ENCODE measurements at places on chromosomes 5 and 9. TPM values are rescaled to one million over a fixed set of nuclear protein-coding genes. Genes with fewer than 3 reads are reported as not detected.
A peak's percentile ranks its signal among the peaks of the same experiment; 100 is the strongest.

The BTNL8 gene
- 0.30 TPM for total RNA-seq

The DPYSL3 gene
- total RNA-seq: 344 TPM

The ZNF879 gene
- total RNA-seq: 5.7 TPM

The NR2F1-AS1 gene
- total RNA-seq: 7.6 TPM

- H3K27me3 ChIP-seq: no peaks in the 10 kb centered on the region
- H3K4me1 ChIP-seq: peaks cover 4% of the 10 kb centered on the region
- DNase-seq: peak; percentile 56
- H3K36me3 ChIP-seq: no peaks in the 10 kb centered on the region
- no peak overlapping the region for H3K27ac ChIP-seq
Measured at GRCh38 chr5:56673171-56673570, 142.2 kb upstream of the MAP3K1 start.

DNA sequence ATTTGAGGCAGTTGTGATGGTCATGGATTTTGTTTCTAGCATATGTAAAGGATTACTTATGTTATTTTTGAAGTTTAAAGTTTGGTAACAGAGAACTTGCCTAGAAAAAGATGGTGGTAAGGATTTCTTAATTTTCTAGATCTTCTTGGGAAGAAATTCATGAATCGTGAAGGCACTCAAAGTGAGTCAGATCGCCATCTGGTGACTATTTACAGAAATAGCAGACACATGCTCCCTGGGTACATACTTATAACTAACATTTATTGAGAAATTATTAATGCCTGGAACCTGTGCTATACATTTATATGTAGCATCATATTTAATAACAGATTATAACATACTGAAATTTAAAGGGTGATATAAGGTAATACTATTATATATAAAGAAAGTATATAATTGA, 299.7 kb downstream of the IZUMO3 start:
- no peaks in the 10 kb centered on the region for H3K4me1 ChIP-seq
- no peaks in the 10 kb centered on the region for H3K36me3 ChIP-seq
- no peak overlapping the region for H3K27ac ChIP-seq

DNA sequence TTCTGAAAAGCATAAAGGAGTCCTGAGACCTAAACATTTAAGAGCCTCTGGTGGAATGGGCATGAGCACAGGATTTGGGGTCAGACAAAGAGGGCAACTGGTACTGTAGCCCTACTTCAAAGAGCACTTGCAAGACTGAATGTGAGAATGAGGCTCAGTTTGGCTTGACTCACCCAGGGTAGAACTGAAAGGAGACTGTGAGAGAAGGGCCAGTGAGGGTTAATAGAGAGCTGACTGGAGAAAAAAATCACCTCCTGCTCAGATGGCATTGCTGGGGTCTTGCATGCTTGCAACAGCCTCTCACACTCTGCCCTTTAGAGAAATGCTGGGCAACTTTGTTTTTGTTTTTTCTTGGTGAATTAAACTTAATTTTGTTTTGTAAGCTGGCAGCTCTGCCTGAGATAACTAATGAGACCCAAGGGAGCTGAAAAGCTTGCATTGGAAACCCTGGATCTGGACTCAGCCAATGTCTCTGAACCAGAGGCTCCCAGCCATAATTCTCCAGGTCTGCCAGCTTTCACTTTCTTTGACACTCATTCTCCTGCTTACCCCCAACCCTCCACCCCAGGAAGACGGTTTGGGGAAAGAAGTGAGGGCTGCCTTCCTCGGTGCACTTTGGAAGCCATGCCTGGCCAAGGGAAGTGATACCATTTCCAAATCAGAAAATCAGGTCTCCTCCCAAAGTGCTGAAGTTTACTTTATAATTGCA, 161.1 kb upstream of the PANK3 start:
- H3K27me3 ChIP-seq: no peaks in the 10 kb centered on the region
- no peaks in the 10 kb centered on the region for H3K36me3 ChIP-seq
- H3K4me1 ChIP-seq: no peaks in the 10 kb centered on the region
- H3K27ac ChIP-seq: no peak overlapping the region
- DNase-seq: no peak

- no peaks in the 10 kb centered on the region for H3K36me3 ChIP-seq
- H3K4me3 ChIP-seq: no peak overlapping the region
- H3K27me3 ChIP-seq: no peaks in the 10 kb centered on the region
- DNase-seq: no peak
- no peak overlapping the region for H3K27ac ChIP-seq
Measured at GRCh38 chr5:63323926-63324325, 638.3 kb downstream of the HTR1A start.

- no peak for DNase-seq
- no peak overlapping the region for H3K27ac ChIP-seq
- no peak overlapping the region for H3K4me3 ChIP-seq
- H3K36me3 ChIP-seq: no peaks in the 10 kb centered on the region
Measured at GRCh38 chr5:161378701-161379100, 167.8 kb downstream of the GABRB2 start.

DNA sequence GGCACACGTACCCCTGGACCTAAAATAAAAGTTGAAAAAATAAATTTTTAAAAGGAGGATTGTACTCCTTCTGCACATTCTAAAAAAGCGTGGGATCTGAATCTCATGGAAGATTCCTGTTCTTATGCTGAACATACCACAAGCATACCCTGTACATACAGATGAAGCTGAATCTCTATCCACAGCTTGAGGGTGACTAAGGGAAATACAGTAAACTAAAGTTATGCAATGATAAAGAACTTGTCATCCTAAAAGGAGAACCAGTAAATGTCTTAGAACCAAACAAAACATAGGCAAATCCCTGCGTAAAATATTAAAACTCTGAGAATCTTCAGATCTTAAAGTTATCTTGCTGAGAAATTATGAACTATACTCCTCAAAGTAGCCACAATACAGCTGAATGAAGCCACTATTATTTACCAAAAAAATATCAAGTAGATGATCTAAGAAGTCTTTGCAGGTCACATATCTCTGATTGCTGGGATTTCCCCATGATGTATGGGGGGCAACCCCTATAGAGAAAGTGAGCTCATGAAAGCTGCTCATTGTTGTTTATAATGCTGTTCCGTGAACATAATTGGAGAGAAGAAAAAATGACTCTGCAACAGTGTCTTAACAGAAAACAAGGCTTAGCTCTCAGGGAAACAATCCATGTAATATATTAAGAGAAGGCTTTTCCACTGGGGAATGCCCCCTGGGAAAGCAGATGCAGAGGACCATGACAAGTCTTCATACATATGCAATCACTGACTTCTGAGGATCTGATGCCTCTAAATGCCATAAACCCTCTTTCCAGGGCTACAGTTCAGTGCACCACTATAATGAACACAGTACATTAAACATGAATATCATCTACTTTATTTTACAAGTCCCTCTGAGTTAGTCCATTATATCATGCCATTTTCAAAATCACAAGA, 210.1 kb downstream of the EPB41L4A start:
- no peaks in the 10 kb centered on the region for H3K27me3 ChIP-seq
- no peaks in the 10 kb centered on the region for H3K4me1 ChIP-seq
- no peak overlapping the region for H3K4me3 ChIP-seq

DNA sequence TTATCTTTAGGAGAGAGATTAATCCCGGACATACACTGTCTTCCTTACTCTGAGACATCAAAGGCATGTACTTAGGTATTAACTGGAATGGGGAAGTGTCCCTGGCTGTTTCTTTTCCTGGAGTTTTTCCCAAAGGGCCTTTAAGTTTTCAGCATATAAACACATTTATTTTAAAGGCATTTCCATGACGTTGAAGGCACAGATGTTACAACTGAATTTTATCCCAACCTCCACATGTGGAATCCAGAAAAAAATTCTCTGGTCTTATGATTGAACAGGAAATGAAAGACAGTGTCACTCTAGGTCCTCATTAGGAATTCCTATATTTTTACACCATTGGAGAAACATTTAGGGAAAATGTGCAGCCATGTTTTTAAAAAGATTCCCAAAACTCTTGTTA, 41.6 kb upstream of the SHOC1 start:
- no peaks in the 10 kb centered on the region for H3K4me1 ChIP-seq
- no peaks in the 10 kb centered on the region for H3K27me3 ChIP-seq
- H3K4me3 ChIP-seq: no peak overlapping the region

DNA sequence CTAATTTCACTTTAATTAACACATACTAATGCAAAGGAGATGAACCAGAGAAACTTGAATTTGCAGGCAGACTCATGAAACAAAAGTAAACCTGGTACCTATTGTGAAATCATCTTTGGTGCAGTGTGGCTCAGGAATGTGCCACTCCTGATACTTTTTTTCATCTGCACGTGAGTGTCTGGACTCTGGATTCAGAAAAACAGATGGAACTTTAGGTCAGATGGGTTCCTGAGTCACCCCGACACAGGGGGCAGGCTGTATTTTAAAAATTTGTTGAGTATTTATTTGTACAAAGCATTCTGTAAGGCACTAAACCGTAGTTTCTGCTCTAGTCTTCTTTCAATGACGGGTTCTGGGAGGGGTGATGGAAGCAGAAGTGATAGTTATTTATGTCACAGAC, 52.2 kb upstream of the TUT7 start:
- H3K4me3 ChIP-seq: no peak overlapping the region
- DNase-seq: no peak
- H3K36me3 ChIP-seq: no peaks in the 10 kb centered on the region
- H3K27me3 ChIP-seq: no peaks in the 10 kb centered on the region

GRCh38 chr5:88671505-88672499, 211.2 kb downstream of the MEF2C start:
- H3K36me3 ChIP-seq: no peaks in the 10 kb centered on the region
- no peak overlapping the region for H3K27ac ChIP-seq
- H3K4me3 ChIP-seq: no peak overlapping the region
- peaks cover 6% of the 10 kb centered on the region for H3K27me3 ChIP-seq
- DNase-seq: peak; percentile 21

- H3K4me1 ChIP-seq: no peaks in the 10 kb centered on the region
- no peak overlapping the region for H3K27ac ChIP-seq
- H3K27me3 ChIP-seq: no peaks in the 10 kb centered on the region
- H3K4me3 ChIP-seq: no peak overlapping the region
Measured at GRCh38 chr5:55241746-55242145, 8.3 kb upstream of the CCNO start.

- H3K36me3 ChIP-seq: no peaks in the 10 kb centered on the region
- H3K27me3 ChIP-seq: no peaks in the 10 kb centered on the region
- no peaks in the 10 kb centered on the region for H3K4me1 ChIP-seq
- no peak overlapping the region for H3K27ac ChIP-seq
- H3K4me3 ChIP-seq: no peak overlapping the region
Measured at GRCh38 chr9:214351-214647, 366 bp upstream of the DOCK8 start.

GRCh38 chr9:83199240-83199639, 136.3 kb upstream of the RASEF start:
- H3K4me1 ChIP-seq: no peaks in the 10 kb centered on the region
- no peaks in the 10 kb centered on the region for H3K27me3 ChIP-seq
- H3K36me3 ChIP-seq: no peaks in the 10 kb centered on the region
- no peak overlapping the region for H3K4me3 ChIP-seq

GRCh38 chr5:175821790-175822211, 49.6 kb upstream of the CPLX2 start:
- H3K27ac ChIP-seq: no peak overlapping the region
- H3K4me1 ChIP-seq: no peaks in the 10 kb centered on the region
- no peak for DNase-seq
